ENCODE measurements at places on chromosomes 12 and 14.

- DNase-seq = peak; percentile 26
These were observed 52.4 kb downstream of the MON2 start for GRCh38 chr12:62519043-62519442.

- DNase-seq = no peak
These were observed 155.2 kb downstream of the KITLG start for GRCh38 chr12:88424791-88425730.

- no peak for DNase-seq
These were observed 269.9 kb downstream of the RPL10L start for GRCh38 chr14:46381674-46382073.

DNA sequence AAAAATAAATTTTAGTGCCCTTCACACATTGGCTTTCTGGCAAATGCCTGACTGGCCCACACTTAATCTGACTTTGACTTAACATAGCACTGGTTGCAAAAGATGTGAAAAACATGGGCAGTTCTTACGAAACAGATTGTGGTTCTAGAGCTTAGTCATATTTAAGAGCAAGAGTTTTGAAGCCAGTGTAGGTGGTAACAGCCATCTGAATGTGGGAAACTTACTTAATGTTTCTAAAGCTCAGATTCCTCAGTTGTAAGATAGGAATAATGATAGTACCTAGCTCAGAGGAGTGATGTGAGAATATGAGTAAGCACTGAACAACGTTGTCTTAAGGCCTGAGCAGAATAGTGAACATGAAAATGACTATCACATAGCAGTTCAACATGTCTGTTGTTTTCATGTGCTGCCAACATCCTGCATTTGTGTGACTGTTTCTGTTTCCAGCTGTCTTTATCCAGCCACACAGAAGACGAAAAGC lies 262.7 kb downstream of the SYT1 start:
- DNase-seq = no peak

DNA sequence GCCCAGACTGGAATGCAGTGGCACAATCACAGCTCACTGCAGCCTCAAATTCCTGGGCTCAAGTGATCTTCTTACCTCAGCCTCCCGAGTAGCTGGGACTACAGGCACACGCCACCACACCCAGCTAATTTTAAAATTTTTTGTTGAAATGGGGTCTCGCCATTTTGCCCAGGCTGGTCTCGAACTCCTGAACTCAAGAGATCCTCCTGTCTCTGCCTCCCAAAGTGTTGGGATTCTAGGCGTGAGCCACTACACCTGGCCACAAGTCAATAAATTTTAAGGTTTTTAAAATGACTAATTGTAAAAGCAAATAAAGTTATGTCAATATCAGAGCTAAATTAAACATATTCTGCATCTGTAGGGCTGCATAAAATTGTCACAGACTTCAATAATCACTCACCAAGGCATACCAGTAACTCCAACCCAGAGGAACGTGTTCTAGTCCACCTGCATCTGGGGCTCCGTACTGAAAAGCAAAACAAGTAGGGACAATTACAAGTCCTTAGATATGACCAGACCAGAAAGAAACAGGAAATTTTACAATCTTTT lies 13.9 kb downstream of the GNS start:
- no peak for DNase-seq

GRCh38 chr12:115504306-115505290 lies 772.9 kb downstream of the MED13L start:
- DNase-seq = no peak

GRCh38 chr14:57182760-57183503 lies 85.8 kb downstream of the EXOC5 start:
- peak; percentile 66 for DNase-seq

DNA sequence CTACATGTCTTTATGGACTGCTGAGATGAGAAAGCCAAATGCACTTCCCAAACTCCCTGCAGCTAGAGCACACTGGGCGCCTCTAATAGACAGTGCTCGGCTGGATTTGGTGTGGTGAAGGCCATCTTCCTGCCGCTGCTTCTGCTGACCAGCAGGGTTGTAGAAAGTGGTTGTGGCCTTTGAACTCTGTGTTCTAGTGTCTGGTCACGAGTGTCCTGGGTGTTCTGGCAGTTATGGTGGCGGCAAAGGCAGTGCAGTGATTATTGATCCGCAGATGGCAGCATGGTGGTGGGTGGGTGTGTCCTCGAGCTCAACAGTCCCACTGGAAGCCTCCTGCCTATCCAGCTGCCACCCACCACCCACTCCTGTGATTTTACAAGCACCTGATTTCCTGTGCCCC lies 43.4 kb downstream of the SMIM41 start:
- no peak for DNase-seq

- DNase-seq = no peak
These were observed 180.5 kb downstream of the PHETA1 start for GRCh38 chr12:111188436-111188835.

- DNase-seq = no peak
These were observed 1.3 kb downstream of the LYSET start for GRCh38 chr14:93186466-93186865.

DNA sequence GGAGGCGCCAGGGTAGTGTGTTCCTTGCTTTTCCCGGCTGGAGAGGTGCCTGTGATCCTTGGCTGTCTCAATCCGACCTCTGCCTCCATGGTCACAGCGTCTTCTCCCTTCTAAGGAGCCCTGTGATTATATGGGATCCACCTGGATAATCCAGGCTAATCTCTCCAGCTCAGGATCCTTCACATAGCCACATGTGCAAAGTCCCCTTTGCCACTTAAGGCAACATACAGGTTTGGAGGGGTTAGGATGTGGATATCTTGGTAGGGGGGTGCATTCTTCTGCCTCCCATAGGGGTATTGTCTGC lies 1.2 kb upstream of the HVCN1 start:
- no peak for DNase-seq

GRCh38 chr12:110670161-110670701 lies 18.7 kb downstream of the HVCN1 start:
- no peak for DNase-seq

- DNase-seq = no peak
These were observed 126.8 kb upstream of the CPM start for GRCh38 chr12:69059465-69060457.

DNA sequence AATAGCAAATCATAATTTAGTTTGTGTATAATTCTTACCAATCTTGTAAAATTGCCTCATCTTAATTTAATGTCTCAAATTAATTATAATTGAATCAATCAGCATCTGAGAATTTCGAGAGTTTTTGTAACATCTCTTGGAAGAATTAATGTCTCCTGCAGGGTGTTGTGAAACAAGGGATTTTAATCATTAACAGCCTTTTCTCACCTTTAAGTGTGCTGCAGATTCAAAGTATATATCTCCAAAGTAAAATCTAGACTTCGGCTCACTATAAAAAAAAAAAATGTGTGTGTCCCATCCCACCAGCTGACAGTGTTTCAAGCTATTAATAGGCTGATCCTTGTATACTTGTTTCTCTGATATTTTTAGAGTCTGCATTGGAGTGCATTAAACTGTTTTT lies 603.1 kb downstream of the ETNK1 start:
- no peak for DNase-seq

DNA sequence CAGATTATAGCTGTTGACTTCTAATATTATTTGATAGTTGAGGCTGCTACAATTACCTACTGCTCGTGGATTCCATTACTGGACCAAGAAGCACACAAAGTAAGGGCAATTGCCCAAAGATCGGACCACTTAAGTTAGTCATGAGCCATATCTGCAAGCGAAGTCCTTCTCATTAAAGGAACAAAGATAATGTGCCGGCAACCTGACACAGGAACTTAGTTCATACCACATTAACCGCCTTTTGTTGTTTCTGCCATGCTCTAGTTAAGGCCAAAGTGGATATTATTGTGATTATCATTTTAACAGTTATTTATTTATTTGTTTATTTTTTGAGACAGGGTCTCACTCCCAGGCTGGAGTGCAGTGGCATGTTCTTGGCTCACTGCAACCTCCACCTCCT lies 38.1 kb upstream of the TMED10 start:
- DNase-seq = no peak

GRCh38 chr14:64158608-64159007 lies 135.6 kb downstream of the ESR2 start:
- no peak for DNase-seq

DNA sequence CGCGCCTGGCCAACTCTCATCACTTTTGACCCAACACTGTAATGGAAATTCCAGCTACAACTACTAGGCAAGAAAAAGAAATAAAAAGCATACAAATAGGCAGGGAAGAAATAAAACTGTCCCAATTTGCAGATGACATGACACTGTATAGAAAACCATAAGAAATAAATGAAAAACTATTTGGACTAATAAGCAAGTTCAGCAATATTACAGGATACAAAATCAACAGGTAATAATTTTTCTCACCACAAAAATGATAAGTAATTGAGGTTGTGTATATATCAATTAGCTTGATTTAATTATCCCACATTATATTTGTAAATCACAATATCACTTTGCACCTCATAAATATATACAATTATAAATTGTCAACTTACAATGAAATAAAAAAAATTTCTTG lies 41.9 kb upstream of the OASL start:
- no peak for DNase-seq

DNA sequence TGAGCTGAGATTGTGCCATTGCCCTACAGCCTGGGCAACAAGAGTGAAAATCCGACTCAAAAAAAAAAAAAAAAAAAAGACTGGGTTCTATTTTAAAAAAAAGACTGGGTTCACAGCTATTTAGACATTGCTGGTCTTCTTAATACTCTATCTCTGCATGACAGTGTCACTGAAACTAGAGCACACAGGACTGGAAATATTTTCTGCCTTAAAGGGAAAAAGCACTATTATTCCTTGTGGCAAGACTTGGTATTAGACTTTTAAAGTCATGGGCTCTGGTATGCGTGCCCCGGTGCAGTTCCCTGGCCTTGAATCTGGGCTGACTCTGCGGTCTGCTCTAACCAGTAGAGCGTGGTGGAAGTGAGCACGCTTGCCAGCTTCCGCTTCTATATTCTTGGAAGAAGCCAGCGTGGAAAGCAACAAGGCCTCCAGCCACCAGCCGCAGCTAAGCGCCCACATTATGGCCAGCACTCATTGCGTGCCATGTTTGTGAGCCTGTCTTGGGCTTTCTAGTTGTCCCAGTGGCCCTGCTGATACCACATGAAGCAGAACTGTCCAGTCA lies 31.3 kb downstream of the PRKAB1 start:
- no peak for DNase-seq

DNA sequence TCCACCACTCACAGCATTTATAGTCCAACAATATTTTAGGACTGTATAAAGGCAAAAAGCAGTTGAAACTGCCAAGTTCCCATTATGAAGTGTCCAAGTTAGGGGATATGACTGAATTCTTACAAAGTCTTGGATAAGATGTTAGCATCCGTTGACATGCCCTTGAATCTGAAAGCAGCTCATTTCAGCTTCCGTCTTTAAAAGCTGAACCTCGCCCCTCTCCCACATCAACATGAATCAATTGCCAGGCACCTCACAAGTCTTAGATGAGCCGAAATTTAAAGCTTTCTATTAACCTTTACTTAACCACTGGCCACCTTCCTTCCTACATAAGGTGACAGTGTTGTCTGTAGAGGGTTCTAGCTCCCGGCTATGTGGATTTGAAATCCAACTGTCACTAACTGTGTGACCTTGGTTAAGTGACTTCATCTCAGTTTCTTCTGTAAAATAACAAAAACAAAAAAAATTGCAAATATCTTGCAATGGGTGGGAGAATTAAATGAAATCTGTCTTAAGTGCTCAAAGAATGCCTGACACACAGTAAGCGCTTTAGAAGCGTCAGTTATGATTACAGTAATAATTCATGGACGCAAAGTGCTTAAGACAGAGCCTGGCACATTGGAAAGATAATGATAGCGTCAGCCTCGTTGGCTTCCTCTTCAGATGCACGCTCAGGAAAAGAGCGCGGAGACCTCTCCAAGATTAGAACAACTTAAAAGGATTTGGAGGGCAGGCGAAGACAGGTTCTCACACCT lies 1.2 kb downstream of the PPP1CC start:
- DNase-seq = peak; percentile 26

GRCh38 chr12:12008931-12009611 lies 61.7 kb upstream of the BCL2L14 start:
- peak; percentile 97 for DNase-seq

GRCh38 chr12:17134315-17134714 lies 528.4 kb upstream of the LMO3 start:
- no peak for DNase-seq

- DNase-seq = no peak
These were observed 708 bp upstream of the P2RX4 start for GRCh38 chr12:121209221-121209620.

- DNase-seq = no peak
These were observed 8.6 kb downstream of the RAB5B start for GRCh38 chr12:55982319-55982936.

GRCh38 chr12:8080120-8080519 lies 2.0 kb upstream of the NECAP1 start:
- DNase-seq = no peak

DNA sequence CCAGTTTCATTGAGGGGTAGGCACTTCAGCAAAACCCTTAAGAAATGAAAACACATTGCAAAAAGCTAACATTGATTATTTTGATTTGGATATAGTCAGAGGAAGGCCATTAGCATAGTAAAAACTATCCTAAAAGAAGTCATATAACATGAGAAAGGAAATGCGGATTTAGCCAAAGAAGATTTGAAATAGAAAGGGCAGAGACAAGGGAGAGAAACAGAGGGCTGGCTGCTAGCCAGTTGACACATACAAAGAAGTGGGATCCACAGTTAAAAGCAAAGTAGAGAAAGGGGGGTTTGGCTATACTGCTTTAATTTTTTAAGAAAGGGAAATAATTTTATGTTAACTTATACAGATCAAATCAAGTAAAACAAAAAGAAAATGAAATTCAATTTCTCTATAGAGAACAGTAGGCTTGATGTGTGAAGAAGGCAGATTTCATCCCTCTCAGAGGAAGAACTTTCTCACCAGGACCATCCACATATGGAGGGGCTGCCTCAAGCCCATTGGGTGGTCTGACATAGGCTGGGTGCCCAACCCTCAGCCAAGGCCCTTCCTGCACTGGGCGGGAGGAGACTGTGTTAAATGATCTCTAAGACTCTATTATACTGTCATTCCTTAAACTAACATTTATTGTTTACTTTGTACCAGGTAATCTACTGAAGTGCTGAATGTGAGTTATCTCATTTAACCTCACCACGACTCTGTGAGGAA lies 420.3 kb downstream of the CCDC91 start:
- DNase-seq = no peak

DNA sequence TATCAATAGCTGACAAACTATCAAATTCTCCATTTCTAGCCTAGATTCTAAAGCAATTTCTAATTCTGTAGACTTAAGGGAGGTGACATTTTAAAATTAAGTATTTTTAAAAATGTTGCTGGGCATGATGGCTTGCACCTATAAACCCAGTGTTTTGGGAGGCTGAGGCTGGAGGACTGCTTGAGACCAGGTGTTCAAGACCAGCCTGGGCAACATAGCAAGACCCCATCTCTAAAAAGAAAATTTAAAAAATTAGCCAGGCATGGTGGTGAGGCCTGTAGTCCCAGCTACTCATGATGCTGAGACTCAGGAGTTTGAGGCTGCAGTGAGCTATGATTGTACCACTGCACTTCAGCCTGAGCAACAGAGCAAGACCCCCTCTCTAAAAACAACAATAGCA lies 15.1 kb downstream of the MGST1 start:
- no peak for DNase-seq

GRCh38 chr12:34253674-34254073 lies 231.4 kb downstream of the ALG10 start:
- no peak for DNase-seq

Measured in NCI-H2029 treated with DMSO at 0.1 percent for 48 hours (cell line).